SW 1271 (cell line): ENCODE measurements at places on chromosomes 2 and 18.
A peak's percentile ranks its signal among the peaks of the same experiment; 100 is the strongest.

GRCh38 chr2:15010346-15010745, 377.8 kb downstream of the LRATD1 start:
- DNase-seq: no peak

GRCh38 chr2:224999754-225000153, 42.5 kb downstream of the DOCK10 start:
- no peak for DNase-seq

DNA sequence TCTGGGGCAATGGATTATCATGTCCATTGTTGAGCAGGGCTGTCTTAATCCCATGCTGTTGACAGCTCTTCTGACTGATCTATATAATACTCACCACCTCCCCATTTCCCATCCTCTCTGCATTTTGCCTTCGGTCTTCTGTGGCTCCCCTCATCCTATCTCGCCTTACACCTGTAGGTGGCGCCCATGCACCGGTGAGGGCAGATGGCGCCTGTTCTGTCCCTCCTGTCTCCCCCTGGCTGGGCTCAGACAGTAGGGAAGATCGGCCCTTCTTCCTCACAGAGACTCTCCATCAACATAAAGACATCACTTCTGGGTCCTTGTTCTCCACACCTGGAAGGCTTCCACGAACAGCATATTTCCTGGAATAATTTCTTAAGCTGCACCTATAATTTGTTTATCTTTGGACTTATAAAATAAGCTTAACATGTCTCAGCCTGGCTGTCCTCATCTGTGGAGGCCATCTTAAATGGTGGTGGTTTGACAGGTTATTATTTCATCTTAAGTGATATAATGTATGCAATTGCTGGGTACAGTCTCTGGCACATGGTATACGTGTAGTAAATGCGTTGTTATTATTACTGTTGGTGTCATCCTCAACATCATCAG, 10.9 kb upstream of the CDH20 start:
- DNase-seq: peak; percentile 38

DNA sequence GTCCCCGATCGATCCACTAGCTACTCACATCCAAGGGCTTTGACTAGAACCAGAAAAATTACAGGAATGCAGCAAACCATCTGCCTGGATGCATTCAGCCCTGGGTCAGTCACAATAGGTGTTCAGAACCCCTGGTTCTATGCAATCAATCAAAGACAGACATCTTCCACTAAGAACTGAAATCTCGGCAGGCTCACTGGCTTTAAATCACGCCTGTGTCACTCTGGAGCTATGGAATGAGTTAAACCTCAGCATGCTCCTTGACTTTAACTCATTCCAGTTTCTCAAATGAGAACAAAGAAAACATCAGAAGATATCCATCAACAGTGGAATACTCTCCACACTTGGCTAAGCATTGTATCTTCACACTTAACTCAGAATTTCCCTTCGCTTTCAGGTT, 68.1 kb upstream of the SPTBN1 start:
- no peak for DNase-seq

DNA sequence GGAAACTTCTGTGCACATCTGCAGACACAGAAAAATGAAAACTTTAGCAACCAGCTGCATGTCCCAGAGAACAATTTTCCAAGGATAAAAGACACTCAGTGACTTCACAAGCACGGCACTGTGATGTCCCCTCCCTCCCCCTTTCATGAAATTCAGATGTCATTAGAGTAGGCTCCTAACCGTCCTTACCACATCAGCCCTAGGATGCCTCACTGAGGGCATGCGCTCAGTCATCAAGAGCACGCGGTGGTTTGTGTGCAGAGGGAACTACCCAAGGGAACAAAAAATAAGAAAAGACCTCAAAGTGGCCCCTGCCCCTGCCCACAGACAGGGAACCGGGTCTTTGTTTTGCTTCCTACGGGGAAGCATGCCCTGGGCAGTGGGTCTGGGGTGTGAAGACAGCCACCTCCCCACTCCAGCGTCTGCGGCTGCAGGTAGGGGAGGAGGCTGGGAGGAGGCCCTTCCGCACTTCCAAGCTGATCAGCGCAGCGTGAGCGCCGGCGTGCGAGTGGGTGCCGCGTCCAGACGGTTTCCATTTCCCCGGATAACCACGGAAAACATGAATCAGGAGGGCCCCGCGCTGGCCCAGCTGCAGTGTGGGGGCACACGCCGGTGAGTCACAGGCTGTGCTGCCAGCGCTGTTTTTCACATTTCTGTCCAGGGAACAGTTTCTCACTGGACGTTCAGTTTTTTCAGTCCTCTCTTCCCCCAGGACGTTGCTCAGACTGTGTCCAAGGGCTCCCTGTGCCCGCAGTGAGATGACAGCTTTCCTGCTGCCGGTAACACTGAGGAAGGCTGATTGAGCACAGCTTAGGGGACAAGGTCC, 70.6 kb downstream of the COPS8 start:
- no peak for DNase-seq

- no peak for DNase-seq
Observed at GRCh38 chr2:108165729-108166128, 74.0 kb upstream of the SULT1C3 start.

GRCh38 chr2:178498137-178498536, 17.9 kb downstream of the PLEKHA3 start:
- DNase-seq: no peak

GRCh38 chr2:201668402-201668910, 25.2 kb upstream of the TMEM237 start:
- DNase-seq: no peak

GRCh38 chr2:12819721-12820120, 103.0 kb downstream of the TRIB2 start:
- no peak for DNase-seq

GRCh38 chr2:190880378-190881083, at the start of gene GLS:
GLS (plus strand) TSS chr2:190880821; CDS start chr2:190881085, 264 bp downstream.
- peak; percentile 91 for DNase-seq
